ENCODE measurements at places on chromosomes 7 and 10.

GRCh38 chr7:116630357-116630756 is 41.6 kb upstream of the MET start:
- no peak for DNase-seq

- no peak for DNase-seq
Measured at GRCh38 chr10:11168423-11169090, 150.9 kb downstream of the CELF2 start.

GRCh38 chr10:79333513-79333912 is 13.8 kb upstream of the PPIF start:
- DNase-seq, result no peak

GRCh38 chr7:139426258-139427028 is 57.0 kb downstream of the KLRG2 start:
- no peak for DNase-seq

GRCh38 chr10:5551531-5552375 is 27.0 kb downstream of the CALML3 start:
- DNase-seq, result peak; percentile 38

GRCh38 chr7:147586526-147586925 is 1004.0 kb upstream of the C7orf33 start:
- DNase-seq, result no peak

DNA sequence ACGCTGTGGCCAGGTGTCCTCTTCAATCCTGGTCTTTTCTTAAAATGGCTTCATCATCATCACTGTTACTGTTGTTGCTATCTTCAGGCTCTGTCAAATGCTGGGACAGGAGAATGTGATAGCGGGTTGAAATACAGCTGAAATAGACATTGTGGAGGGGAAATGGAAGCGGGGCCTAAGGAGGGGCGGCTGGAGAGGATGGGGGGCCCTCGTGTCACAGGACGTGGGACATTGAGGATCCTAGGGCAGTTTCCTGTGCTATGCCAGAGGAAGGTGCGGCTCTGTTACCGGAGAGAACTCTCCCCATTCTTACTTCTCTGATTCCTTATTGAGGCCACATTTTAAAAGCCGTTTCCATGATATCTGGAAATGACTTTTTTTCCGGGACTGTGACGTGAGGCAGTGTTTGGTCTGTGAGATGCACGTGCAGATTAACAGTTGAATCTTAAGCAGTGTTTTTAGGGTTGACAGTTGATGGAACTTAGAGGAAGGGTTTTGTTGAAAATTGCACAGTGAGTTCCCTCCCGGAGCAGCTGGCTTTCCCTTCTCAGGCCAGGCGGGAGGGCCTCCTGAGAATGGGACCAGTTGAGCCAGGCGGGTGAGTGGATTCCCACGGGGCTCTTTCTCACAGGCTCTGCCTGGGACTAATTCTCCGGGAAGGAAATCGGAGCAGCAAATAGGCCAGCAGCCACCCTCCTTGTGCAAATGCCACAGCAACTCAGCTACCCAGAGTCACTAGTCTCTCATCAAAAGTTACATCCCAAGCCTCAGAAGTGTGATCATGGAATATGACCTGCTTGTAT is 125.2 kb downstream of the TACC2 start:
- no peak for DNase-seq

All from CD4-positive, alpha-beta T cell treated with Interleukin-6 at 100 ng/mL for 8 hours (primary cell).